Activated naive CD4-positive, alpha-beta T cell treated with anti-CD3 and anti-CD28 coated beads, Interleukin-2, amount 50 U/mL, for 16 hours (primary cell): ENCODE measurements at places on chromosomes 5 and 9.

DNA sequence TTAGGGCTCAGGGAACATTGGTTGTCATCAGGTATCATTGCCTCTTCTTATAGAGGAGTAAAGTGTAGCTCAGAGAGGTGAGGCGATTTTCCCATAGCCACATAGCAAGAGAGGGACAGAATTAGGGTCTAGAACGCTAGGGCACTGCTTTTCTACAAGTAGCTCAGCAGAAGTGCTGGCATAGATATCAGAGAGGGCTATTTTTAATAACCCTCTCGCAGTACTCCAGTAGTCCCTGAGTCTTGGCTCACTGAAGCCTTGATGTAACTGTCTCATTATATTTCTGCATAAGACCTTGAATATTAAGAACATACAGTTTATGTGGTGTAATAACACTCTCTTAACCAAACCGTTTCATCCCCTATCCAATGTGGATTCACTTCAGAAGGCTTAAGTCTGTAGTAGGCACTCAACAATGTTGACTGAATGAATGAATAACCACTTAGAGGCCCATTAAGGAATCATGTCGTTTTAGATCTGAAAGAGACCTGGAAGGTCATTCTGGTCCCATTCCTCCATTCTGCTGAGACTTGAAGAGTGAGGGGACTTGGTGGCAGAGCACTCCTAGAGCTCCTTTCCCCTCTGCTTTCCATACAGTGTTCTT lies 4.7 kb upstream of the FRMPD1 start:
- DNase-seq, result no peak

- DNase-seq, result no peak
Measured at GRCh38 chr5:32589416-32589815, 4.1 kb downstream of the SUB1 start.

- DNase-seq, result no peak
Measured at GRCh38 chr9:27717991-27718390, 144.7 kb upstream of the C9orf72 start.

- DNase-seq, result no peak
Measured at GRCh38 chr9:87214991-87215390, 267.7 kb upstream of the GAS1 start.
